ENCODE measurements at places on chromosomes 11 and 22.

DNA sequence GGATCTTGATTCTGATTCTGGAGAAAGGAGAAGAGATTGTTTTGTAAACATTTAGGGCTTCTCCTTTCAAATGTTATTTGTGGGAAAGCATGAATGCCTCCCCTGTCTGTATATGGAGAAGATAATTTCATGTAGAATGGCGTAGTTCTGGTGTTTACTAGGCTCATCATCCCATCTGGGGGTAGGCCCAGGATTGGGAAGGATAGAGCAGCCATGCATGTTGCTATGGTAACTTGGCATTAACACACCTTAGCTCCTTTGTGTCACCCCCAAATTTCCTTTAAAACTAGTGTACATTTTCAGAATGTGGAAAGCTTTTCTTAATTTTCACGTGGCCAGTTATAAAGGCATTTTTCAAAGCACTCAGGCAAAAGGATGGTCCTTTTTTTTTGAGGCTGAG, 57.5 kb upstream of the EED start:
- DNase-seq = no peak

GRCh38 chr11:2647953-2648352, 51.8 kb downstream of the KCNQ1OT1 start:
- DNase-seq = no peak

DNA sequence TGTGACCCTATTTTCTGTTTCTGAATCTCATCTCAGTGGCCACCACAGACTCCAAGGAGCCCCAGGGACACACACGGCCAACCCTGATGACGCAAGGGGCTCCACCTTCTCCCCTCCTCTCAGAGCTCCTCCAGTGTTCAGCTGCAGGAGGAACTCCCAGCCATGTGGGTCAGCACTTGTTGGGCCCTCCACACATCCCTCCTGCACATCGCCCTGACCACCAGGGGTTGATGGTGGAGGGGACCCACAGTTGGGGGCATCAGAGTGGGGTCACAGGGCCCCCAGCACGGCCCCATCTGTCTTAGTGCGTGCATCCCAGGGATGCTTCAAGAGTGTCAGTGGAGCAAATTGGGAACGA, 499.6 kb downstream of the BRD1 start:
- DNase-seq = no peak

- DNase-seq = no peak
Observed at GRCh38 chr11:326842-327580, 6.4 kb upstream of the IFITM3 start.

DNA sequence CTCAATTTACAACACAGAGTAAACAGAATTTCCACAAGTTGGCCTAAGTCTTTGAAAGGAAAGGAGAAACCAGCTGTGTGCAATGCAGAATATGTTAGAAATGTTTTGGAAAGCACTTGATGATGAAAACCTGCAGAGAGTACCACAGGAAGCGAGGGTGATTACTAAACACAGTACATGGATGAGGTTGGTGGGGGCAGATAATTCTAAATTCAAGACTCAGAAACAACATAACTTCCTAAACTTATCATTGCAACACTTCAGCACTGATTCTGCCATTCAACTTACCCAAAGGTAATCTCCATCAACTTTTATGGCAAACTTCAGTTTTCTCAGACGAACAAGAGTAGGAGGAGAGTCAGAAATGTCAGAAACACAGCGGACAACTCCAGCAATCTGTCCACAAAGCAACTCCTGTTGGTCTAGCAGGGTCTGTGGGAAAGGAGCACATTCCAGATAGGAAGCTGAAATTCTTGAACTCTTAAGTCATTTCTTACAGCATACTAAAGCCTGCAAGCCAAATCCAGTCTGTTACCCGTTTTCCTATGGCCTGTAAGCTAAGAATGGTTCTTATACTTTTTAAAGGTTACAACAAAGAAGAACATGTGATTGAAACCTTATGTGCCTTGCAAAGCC, 6.8 kb downstream of the HPS4 start:
- DNase-seq = peak; percentile 85
